Common myeloid progenitor, CD34-positive (primary cell): ENCODE measurements at places on chromosomes 5 and 9.

GRCh38 chr9:36169708-36170107 is 520 bp downstream of the CCIN start:
- DNase-seq = no peak

GRCh38 chr5:149221731-149222342 is 49.8 kb upstream of the AFAP1L1 start:
- no peak for DNase-seq

- no peak for DNase-seq
These were observed 4.7 kb downstream of the NOL6 start for GRCh38 chr9:33468797-33469621.

- DNase-seq = no peak
These were observed 68.2 kb downstream of the HMHB1 start for GRCh38 chr5:143880178-143880577.

GRCh38 chr5:74056789-74057164 is 430.8 kb downstream of the ARHGEF28 start:
- peak; percentile 52 for DNase-seq

DNA sequence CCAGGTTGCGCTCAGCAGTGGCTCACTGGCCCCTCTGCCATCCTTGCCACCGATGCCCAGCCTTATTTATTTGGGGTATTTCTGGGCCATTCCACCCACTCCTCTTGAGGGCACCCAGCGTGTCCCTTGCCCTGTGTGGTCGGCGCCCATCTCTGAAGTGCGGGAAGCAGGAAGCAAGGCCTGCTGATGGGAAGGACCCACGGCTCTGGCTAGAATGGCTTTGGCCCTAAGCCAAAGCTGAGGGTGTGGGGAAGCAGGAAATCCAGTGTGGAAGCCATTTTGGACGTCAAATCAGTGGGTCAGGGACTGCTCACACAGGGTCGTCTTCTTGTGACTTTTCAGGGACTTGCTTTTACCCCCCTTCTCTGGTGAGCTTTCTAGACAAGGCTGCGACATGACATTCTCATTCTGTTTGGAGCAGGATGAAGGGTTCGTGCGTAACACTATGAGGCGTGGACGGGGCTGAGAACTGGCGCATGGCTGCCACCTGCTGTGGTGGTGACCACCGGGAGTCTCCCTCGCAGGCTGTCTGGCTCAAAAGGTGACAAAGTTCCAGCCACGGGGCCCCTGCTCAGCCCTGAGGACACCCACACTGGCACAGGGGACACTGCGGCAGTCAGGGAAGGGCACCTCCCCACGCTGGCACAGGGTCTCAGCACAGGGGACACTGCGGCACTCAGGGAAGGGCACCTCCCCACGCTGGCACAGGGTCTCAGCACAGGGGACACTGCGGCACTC is 50.7 kb upstream of the NKD2 start:
- DNase-seq = no peak

GRCh38 chr5:171614971-171615653 is 170.5 kb upstream of the SMIM23 start:
- DNase-seq = no peak

DNA sequence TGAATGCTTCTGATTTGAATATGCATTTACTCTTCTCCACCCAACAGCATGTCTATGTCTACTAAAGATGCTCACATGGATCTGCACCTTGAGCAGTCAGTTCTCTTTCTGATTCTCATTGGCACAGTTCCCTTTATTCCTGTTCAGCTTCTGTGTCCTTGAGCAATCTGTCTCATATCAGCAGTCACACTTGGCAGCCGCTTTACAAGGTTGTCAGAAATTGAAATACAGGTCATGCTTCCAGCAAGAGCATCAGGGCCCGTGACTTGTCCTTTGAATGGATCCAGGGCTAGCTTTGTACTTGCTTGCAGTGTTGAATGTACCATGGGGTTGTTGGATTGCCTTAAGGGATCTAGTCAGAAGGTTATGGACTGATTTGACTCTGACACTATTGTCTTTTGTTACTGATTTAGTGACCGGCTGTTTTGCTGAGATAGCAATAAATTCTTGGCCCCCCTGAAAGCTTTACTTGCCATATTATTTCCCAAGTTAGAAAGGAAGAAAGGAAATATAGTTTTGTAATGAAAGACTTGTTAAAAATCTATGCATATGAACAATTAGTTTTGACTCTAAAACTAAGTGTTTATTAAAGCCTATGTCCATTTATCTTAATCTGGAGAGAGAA is 273.4 kb upstream of the ISL1 start:
- DNase-seq = no peak

DNA sequence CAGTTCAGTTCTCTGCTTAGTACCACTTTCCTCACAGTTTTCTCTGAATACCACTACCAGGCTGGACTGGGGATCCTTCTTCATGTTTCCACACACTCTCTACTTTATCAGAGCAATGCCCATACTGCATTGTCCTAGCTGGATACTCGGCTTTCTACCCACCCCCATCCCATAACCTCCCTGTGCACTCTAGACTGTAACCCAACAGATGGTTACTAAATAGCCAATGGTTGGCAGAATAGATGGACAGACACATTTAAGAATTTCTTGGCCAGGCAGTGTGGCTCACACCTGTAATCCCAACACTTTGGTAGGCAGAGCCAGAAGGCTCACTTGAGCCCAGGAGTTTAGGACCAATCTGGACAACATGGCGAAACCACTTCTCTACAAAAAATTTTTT is 22.8 kb downstream of the CDK5RAP2 start:
- no peak for DNase-seq

- no peak for DNase-seq
These were observed 488.9 kb upstream of the TNC start for GRCh38 chr9:115606838-115607237.

DNA sequence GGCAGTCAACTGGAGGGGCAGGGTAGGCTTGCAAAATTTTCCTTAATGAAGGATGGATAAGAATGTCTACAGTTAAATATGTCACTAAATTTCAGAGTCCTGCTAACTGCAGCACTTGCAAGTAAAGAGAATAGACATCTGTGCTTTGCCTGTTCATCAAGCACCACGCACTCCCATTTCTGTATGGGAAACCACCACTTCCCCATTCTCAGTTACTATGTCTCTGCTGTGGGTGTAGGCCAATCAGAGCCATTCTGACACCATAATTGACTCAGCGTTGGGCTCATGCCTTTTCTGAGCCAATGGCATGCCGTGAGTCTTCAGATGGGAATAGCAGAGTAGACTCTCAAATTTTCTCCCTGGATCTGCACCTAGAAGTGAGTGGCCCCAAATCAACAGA is 247.5 kb downstream of the GABRB2 start:
- no peak for DNase-seq

GRCh38 chr9:12776513-12777055 is 1.8 kb downstream of the LURAP1L start:
- DNase-seq = no peak

GRCh38 chr9:8143677-8144076 is 344.1 kb upstream of the DMAC1 start:
- no peak for DNase-seq

- DNase-seq = no peak
These were observed 7.6 kb upstream of the AK3 start for GRCh38 chr9:4748612-4749011.

DNA sequence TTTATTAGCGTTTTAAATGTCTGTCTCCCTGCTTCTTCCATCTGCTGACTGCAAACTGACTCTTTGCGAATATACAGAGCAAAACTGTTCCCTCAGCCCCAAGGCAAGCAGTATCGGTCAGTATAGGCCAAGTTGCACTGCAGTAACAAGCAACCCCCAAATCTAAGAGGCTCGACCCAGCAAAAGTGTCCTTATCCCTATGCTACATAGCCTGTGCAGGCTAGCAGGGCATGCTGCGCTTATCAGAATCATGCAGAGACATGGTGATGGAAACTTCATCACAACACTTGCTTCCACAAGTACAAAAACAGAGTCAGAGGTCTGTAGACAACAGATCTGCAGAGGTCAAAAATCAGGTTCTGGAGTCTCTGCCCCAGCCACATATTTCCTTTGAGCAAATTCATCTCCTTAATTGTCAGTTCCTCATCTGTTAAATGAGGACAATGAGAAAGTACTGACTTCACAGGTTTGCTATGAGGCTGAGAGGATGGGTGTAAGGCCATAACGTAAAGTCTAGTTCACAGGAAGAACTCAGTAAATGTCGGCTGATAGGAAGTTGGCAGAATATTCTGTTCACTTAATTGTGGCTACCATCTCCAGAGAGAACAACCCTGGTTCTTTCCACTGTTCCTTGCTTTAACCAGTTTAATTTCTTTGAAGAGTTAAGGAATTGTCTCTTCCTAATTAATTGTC is 9.6 kb upstream of the IL17B start:
- no peak for DNase-seq

DNA sequence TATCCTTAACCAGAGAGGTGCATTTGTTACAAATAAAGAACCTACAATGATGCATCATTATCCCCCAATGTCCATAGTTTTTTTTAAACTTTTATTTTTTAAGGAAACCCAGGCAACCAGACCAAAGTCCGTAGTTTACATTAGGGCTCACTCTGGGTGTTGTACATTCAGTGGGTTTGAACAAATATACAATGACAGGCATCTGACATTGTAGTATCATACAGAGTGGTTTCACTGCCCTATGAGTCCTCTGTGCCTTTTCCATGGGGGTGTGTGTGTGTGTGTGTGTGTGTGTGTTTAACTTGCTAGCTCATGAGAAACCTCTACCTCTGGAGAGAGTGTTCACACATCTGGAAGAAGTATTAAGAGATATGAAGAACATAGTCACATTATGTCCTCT is 141.5 kb downstream of the KDM4C start:
- DNase-seq = no peak

DNA sequence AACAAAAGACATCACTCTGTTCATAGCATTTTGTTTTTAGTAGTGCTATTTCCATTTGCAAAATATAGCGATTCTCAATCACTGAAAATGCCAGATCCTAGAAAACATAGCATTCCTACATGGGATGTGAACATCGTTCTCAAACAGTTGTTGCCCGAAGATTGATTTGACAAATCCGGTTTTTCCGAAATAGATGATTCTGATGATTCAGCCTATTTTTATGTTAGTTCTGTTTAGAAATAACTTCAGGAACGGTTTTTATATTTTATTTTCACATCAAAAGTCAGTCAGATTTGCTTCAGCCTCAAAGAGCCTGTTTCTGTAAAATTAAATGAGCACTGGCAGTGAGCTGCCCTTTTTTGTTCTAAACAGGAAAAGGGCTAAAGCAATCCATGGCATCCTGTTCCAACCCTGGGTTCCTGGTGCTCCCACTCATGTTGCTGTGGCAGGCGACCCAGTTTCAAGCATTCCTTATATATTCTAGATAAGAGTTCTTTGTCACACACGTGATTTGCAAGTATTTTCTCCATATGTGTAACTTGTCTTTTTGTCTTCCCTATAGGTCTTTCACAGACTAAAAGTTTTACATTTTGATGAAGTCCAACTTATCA is 14.2 kb upstream of the PSIP1 start:
- DNase-seq = no peak

DNA sequence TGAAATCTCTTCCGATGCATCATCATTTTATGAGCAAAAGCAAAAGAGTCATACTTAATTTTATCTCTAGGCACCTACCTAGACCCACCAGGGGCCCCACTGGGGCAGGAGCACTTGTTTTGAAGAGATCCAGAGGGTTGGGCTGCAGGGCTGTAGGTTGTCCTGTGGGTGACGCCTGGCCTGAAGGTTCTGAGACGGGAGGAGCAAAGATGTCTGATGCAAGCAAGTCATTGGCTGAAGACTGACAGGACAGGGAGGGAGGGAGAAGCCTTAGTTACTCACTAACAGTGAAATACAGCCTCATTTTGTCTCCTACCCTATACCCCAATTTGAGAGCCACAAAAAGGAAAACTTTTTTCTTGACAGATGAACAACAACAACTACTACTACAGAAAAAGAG is 17.1 kb upstream of the C9 start:
- DNase-seq = no peak

GRCh38 chr5:9428272-9428671 is 117.6 kb downstream of the SEMA5A start:
- DNase-seq = no peak

GRCh38 chr9:110143485-110143884 is 64.5 kb downstream of the C9orf152 start:
- DNase-seq = no peak

- no peak for DNase-seq
These were observed 150.3 kb downstream of the CDH18 start for GRCh38 chr5:19837536-19838174.

GRCh38 chr5:159220206-159220605 is 10.9 kb upstream of the RNF145 start:
- no peak for DNase-seq

DNA sequence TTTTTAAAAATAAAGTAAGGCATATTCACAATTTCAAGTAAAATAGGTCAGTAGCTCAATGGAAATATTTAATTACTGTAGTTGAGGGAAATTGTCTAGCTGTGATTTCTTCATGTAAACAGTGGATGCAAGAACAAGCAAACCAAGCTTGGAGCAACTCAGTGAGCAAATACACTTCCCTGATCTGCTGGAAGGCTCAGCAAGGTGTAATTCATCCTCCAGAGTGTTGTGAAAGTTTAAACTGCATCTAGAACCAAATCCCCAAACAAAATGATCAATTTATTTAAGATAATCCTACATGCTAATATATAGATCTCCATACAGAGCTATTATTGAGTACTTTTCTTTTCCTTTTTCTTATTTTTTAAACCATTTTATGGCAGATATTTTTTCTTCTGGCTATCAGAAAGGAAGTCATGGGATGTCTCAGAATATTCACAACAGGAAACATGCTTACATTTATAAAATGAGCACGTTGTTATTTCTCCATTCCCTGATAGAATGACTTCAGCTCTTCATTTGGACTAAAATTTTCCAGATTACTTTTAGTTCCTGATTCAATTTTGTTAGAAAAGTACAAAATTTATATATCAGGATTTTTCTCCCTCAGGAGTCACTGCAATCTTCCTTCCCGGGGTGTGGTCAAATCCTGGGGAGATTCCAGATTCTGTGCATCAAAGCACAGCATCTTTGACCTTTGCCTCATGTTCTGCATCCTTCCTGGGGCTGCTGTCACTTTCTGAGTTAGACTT is 219.2 kb upstream of the ELL2 start:
- DNase-seq = no peak

DNA sequence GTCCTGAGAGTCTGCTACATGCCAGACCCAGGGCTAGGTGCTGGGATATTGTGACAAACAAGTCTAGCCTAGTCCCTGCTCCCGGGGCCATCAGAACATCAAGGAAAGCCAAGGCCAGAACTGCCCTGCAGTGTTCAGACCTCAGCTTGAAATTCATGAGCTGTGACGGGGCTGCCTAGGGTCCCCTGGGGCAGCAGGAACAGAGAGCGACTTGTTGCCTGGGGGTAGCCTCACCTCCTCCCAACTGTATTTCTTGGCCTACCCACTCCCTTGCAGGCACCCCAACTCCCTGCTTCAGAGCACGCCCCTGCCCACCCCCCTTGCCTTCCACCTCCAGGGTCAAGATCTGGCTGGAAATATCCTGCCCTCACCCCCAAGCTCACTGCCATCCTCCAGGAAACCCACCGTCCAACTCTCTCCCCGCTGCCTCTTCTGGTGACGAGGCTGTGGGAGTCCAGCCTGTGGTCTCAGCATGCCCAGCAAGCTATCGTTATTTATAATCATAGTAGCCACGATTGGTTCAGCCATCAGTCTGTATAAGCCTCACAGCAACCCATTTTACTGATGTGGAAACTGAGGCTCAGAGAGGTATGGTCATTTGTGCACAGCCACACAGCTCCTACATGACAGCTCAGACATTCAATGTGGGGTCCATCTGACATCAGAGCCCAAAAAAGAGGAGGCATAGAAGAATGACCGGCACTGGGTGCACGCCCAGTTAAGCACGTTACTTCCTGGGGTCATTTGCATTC is 10.7 kb downstream of the DNM1 start:
- no peak for DNase-seq
